Uterus (tissue), 4 donors: ENCODE measurements at places on chromosomes 4 and X. TPM values are rescaled to one million over a fixed set of nuclear protein-coding genes. Genes with fewer than 3 reads are reported as not detected.
A peak's percentile ranks its signal among the peaks of the same experiment; 100 is the strongest.

- DNase-seq: no peak
These were observed 28.6 kb upstream of the KIAA1210 start for GRCh38 chrX:119156241-119156640.

GRCh38 chrX:131332331-131332730, 43.2 kb upstream of the IGSF1 start:
- no peak for DNase-seq

GRCh38 chr4:23631255-23631950, 258.4 kb downstream of the PPARGC1A start:
- DNase-seq: no peak

DNA sequence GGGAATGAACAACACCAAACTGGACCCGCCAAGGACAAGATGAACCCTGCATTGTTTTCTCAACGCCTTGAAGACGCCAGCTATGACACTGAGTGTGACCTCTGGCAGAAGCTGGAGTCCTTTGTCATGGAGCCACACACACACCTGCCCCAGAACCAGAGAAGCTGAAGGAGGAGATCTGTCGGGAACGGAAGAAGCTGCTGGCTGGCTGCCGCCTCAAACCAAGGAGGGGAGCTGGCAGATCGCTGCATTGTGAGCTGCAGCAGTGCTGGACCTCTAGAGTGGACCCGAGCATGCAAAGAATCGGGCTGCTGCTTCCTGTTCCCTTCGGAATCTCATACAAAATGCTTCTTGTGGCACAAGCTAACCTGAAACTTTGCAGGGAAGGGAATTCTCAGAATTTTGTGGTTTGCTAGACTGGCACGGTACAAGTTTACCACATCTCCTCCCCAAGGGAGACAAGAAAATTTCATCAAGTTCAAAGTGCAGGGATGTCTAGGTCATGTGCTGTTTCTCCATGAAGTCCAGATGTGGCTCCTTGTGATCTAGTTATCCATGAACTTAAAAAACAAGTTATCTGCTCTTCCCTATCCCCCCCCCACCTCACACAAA, 23.4 kb upstream of the GLRB start:
- no peak for DNase-seq

GPR82 gene
- total RNA-seq: 0.29 TPM

DNA sequence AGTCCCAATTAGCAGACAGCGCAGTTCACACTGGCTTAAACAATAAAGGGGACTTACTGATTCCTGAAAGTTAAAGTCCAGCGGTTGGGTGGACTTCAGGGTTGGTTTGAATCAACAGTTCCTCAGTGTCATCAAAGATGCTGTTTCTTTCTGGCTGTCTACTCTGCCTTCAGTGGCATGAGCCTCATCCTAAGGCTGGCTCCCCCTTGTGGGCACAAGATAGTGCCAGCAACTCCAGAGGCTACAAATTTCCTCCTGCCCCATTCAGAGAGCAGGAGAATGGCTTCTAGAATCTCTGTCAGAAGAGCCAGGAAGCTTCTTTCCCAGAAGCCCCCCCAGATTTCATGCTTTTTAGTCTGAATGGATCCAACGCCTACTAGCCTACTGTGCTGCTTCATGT, 82.4 kb upstream of the MTM1 start:
- no peak for DNase-seq

HSFX4 gene
- total RNA-seq: not detected

FMR1NB gene
- not detected for total RNA-seq

DNA sequence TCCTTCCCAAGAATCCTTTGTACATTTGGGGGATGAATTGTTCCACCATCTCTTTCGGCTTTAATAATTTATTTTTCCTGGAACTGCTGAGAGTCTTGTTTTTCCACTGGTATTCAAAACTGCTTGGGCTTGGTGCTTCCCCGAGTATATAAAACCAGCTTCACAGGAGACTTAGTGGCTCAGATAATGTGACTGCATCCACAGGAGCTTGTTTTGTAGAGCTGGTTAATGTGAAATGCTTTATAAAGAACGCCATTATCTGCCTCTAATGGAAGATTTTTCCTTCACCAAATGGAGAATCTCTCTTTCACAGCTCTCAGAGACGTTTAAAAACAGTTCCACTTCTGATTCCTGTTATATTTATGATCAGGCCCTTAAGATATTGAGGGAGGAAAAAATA, 935.5 kb downstream of the RAB28 start:
- DNase-seq: no peak

ASB9 gene
- total RNA-seq: 11.1 TPM

DNA sequence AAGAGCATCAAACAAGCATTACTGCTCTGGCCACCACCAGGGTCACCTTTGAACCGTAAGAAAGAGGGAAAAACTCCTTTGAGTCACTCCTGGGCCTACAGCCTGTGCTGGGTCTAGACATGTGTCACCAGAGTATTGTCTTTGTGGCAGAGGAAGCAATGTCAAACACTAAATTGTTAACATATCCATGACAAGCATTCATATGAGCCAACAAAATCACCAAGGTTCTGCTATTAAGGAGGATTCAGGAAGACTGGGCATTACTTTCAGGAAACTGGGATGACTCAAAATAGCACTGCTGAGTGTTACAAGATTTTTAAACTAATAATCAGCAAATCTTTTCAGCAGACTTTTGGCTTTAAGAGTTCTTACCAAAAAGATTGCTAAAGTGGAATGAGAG, 28.1 kb downstream of the LGI2 start:
- no peak for DNase-seq

DNA sequence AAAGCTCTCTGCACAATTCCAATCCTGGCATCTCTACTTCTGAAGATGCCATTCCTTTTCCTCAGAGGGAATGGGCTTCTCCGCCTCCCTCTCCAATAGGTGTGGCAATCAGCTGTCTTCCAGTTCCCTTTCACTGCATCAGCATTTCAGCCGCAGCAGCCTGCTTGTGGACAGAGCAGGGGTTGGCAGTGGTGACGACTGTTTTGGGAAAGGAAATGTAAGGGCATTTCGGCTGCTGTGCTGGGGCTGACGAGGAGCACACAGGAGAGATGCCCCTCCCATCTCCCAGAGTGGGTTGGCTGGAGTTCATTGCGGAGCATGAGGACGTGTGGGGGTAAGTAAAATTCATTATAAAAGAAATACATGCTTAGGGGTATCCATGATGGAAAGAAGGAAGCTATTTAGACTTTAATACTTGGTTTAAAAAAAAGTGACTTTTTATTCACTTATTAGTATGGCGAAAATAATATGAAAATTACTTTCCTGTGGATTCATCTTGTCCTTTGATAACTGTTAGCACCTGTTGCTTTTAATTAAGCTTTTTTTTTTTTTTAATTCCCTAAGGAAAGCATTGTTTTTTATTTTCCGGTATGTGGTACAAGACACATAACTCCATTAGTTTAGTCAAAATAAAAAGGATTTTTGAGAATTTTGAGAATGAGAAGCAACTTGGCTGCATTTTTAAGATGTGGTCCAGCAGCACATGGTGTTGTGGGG, at the start of gene LIMCH1:
Gene LIMCH1, plus strand, starts transcription at position 141 of the 717 bp plus-strand sequence. CDS start 67,839 bp downstream, outside the sequence.
- DNase-seq: peak; percentile 19

PNMA5 gene
- 0.07 TPM for total RNA-seq

VCX gene
- 0.76 TPM for total RNA-seq

- no peak for DNase-seq
These were observed 3.7 kb upstream of the CXCL6 start for GRCh38 chr4:73832651-73833237.

SORBS2 gene
- total RNA-seq: 118 TPM

DNA sequence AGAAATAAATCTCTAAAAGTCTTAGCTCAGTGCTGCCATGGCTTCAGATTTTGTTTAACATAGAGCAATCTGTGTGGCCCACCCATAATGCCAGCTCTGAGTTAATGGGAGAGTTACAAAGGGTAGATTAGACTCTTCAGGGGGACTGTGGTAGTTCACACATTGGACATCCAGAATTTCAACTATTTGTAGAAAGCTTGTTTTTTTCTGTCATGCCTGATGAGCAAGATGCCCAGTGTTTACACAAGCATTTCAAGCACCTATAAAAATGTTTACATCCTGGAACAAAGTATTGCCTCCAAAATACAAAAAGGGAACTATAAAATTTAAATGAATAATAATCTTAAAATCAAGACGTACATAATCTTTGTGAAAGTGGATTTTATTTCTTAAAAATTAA, 43.0 kb upstream of the FAM9A start:
- DNase-seq: no peak

- no peak for DNase-seq
These were observed 101.8 kb downstream of the NEK1 start for GRCh38 chr4:169510617-169511016.

FAT4 gene
- 112 TPM for total RNA-seq

- DNase-seq: no peak
These were observed 140.6 kb downstream of the SPANXA1 start for GRCh38 chrX:141443922-141444321.

DNA sequence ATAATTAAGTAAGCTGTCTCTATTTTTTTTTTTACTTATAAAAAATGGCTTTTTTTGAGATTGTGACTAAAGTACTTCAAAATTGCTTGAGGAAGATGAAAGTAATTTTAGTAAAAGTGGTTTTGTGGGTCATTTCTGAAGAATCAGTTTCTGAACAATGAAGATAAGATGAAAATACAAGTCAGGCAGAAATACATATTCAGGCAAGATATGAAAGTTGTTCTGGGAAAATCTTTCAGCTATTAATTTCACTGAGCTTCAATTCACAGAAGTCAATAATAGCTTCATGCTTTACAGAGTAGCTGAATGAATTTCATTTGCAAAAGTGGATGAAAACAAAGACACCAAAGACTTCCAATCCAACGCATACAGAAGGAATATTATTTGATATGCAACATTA, 305.2 kb upstream of the ARSJ start:
- DNase-seq: no peak

CXCL1 gene
- total RNA-seq: not detected

GRCh38 chrX:15838017-15838416, 16.6 kb downstream of the AP1S2 start:
- DNase-seq: no peak

DNA sequence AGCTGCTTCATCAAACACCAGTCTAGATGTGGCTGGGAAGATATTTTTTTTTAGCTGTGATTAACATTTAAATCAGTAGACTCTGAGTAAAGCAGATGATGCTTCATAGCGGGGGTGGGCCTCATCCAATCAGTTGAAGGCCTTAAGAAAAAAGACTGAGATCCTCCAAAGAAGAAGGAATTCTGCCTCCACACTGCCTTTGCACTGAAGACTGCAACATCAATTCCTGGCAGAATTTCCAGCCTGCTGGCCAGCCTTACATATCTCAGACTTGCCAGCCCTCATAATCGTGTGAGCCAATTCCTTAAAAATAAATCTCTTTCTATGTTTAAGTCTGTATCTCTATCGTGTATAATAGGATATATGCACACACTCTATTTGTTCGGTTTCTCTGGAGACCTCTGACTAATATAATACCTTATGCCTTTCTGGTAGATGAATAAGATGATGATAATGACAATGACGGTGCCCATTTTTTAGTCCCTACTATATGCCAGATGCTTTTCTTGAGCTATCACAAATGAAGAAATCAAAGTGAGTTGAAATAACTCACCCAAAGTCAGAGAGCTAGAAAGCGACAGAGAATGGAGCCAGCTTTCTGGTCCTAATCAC, 66.1 kb upstream of the SOD3 start:
- DNase-seq: no peak

- no peak for DNase-seq
These were observed 24.1 kb downstream of the CCDC149 start for GRCh38 chr4:24888475-24889344.

DNA sequence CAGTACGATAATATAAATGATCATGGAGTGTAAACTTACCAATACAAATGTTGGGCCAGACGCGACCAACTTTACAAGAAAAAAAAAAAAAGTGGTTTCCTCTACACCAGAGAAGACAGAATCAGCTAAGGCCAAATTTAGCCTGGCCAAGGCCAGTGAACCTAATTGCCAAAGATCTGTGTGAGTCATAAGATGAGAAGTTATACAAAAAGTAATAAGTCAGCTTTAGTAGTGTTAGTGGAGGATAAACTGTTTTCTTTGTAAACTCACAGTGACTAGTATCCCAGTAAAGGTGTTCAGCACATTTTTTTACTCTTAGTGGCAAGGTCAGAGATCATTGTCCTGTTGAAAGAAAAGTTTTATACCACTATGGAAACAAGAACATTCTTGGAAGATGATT, 531.4 kb upstream of the TECRL start:
- DNase-seq: no peak
